ENCODE measurements at places on chromosomes 2 and 18. TPM values are rescaled to one million over a fixed set of nuclear protein-coding genes. Genes with fewer than 3 reads are reported as not detected.

Gene POTEI
- 1.1 TPM for polyA plus RNA-seq

Gene RTP5
- 27.9 TPM for polyA plus RNA-seq

Gene ABCG8
- 1.7 TPM for polyA plus RNA-seq

Gene COL4A3
- 2.0 TPM for polyA plus RNA-seq

Gene CPSF3
- polyA plus RNA-seq, result 35.2 TPM

Gene TRABD2A
- polyA plus RNA-seq, result 1.6 TPM

Gene GPBAR1
- polyA plus RNA-seq, result 0.36 TPM

- no peak for DNase-seq
Measured at GRCh38 chr18:35185771-35186170, 55.1 kb upstream of the ZNF397 start.

DNA sequence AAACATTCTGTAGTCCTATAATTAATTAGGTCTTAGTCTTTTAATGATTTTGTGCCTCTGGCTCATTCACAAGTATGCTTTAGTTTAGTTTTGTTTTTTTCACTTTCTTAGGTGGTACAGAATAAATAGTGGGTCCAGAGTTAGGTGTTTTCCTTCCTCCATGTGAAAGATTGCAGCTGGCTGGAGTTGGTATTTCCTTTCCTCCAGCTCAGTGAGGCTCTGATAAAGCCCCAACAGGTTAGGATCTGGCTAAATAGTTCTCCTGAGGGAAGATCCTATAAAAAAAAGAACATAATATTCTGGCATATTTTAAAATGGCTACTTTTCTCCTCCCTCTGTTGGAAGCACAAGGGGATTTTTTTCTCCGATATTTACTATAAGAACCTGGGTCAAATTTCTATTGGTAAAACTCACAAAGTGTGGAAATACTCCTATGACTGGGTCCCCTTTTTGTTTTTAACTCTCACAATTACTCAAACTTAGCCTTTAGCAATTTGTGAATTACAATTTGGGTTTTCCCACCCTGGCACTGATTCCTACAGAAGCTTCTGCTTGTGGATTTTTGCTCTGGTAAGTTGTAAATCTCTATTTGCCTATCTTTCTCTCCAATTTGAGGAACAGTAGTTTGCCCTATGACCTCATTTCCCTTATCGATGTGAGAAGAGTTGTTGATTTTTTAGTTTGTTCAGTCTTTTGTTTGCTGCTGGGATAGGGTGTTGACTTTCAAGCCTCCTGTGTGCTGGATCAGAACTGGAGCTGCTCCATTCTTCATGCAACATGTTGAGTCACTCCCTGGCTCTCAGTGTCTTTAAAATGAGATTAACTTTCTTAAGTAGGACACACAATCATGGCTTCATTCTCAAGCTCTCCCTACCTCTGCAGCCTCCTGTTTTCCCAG, 500.9 kb downstream of the RNF144A start:
- DNase-seq, result no peak

DNA sequence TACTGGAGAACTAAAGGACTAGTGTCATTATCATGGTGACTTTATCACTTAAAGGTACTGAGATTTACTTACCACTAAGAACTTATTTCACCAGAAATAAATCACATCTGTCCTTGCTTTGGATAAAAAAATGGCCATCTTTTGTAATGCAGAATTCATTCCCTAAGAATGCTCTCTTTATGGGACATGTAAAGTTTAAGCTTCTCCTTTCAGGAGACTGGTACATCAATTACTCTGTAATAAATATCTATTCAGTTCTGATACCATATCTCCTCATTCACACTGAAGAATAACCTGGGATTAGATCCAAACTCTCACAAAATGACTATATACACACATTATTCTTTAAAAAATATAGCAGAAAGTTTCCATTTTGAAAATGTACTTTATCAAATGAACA, 24.4 kb downstream of the TMEM163 start:
- no peak for DNase-seq

DNA sequence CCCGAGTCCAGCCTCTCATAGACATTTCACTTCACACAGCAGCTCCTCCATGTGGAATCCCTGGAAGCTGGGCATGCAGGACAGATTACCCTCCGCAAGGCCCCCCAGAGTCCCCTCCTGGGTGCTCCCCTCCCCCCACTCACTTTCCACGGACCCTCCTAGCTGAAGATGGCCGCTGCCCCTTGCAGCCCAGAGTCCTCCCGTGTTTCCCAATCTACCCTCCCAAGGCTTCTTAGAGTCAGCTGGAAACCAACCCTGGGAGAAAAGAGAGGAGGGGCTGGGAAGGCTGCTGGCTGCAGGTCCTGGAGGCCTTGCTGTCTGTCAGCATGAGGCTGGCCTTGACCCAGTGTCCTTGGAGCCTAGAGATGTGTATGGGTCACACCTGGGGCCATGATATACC, 49.0 kb upstream of the HAAO start:
- DNase-seq, result no peak

- DNase-seq, result no peak
Measured at GRCh38 chr2:132416723-132417395, at the start of gene GPR39. Gene GPR39, plus strand, starts transcription at chr2:132416805.

DNA sequence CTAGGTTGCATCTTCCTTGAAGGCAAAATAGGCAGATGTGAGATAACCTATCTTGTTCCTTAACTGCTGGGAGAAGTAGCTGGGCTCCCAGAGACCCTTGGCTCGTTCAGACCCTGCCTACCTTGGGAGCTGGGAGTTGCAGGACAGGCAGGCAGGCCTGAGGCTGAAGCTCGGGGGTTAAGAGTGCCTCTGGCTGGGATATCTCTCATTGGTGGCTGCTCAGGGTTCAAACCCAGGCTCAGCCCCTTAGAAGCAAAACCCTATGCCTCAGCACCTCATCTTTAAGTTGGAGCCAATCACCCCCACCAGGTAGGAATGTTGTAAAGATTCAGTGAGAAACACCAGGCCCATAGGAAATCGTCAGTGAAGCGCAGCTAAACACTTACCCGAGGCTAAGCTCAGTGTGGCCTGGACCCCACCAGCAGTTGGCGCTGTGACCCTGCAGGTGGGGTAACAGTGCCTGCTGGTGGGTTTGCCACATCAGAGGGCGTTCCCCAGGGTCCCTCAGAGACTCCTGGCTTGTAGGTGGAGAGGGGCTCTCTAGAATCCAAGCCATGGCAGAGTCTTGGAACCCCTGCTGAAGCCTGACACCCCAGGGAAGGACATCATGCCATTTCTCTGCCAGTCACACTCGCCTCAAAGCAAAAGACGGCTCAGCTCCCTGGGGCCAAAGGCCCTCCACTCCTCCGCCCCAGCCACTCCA, 54.6 kb upstream of the GPR17 start:
- DNase-seq, result no peak

DNA sequence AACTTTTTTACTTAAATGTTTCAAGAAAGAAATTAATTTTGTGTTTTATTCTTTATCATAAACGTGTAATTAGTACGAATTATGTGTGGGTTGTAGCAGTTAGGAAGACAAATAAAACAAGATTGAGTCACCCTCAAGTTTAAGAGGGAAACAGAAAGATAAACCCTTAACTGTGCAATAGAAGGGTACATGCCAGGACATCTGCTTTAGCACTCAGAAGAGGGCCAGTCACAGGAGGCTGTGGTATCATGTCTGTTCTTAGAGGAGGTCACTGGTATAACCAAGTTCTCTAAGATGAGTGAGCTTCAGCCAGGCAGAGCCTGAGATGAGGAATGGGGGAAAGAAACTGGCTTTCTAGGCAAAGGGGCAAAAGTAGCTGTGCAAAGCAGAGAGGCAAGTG, 42.4 kb upstream of the GRHL1 start:
- DNase-seq, result no peak

DNA sequence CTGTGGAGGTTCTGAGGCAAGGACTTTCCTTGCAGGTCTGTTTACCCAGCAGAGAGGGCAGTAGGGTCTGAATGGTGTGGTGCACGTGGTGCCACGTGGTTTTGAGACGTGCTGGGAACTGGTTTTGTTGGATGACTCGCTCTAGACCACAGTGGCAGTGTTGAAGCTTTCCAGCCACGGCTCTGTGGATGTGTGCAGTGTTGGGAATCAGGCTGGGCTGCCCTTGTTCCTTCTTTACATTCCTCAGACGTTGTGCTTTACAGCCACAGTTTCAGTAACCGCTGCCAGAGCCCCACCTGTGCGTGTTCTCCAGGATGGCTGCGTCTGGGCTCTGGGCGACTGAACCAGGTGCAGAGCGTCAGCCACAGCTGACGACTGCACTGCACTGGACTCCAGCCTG, 8.2 kb downstream of the CTDP1 start:
- no peak for DNase-seq

GRCh38 chr2:83561592-83561991, 897.5 kb downstream of the SUCLG1 start:
- DNase-seq, result no peak

- DNase-seq, result no peak
Measured at GRCh38 chr2:149490296-149490695, 97.3 kb downstream of the MMADHC start.

- DNase-seq, result no peak
Measured at GRCh38 chr2:241815477-241816430, 6.8 kb downstream of the NEU4 start.

DNA sequence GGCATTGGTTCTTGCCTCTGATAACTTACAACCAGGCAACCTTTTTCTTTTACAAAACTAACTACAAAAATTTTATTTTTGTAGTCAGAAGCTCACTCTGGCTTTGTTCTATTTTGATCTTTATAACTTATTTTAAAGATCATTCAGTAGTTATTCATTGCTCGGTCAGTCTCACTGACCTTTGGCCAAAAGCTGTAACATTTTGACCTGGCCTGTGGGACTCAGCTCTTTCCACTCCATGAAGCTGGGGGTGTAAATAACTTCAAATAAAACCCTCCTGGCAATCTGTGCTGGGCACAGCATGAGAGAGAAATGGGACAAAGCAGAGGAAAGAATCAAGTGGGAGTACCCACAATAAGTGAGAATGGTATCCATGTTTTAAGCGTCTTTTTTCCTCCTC, 380.7 kb downstream of the SETBP1 start:
- DNase-seq, result no peak

Measured in spinal cord (tissue), 10 donors.